Iris pigment epithelial cell (primary cell): ENCODE measurements at places on chromosomes 1 and 21.

GRCh38 chr1:234613128-234613875 lies 3.3 kb upstream of the IRF2BP2 start:
- DNase-seq = peak; percentile 95

DNA sequence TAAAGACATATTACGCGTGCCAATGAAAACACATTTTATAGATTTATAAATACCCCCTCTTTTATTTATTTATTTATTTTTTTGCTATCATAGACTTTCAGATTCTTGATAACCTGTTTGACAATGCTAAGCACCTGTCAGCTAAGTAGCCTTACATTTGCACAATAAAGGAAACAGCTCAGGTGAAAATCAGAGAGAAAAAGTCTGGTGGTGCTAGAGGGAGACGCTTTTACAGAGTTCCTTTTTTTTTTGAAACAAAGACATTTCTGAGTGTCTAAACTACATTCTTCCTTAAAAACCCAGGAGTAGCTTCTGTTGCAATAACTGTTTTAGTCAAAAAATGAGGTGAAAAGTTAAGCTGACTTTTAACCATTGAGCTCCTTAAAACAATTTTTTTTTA lies 1611.6 kb downstream of the NCAM2 start:
- no peak for DNase-seq

DNA sequence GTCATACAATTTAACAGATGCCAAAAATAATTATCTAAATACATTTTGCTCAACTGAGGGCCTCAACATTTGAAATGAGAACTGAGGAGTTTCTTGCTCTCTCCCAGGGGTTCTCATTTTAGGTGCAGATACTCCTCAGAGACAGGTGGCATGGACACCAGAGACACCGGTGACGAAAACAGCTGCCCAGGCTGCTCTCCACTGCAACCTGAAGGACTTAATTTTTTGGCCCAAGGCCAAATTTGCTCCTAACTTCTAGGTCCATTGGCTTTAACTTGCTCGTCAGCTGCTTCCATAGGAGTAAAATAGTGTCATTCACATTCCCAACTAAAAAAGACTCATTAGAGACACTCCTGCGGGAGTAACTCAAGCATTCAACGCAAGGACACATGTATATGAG lies 87.0 kb downstream of the NRIP1 start:
- DNase-seq = no peak

- DNase-seq = no peak
Observed at GRCh38 chr1:156908955-156909354, 11.5 kb upstream of the LRRC71 start.

DNA sequence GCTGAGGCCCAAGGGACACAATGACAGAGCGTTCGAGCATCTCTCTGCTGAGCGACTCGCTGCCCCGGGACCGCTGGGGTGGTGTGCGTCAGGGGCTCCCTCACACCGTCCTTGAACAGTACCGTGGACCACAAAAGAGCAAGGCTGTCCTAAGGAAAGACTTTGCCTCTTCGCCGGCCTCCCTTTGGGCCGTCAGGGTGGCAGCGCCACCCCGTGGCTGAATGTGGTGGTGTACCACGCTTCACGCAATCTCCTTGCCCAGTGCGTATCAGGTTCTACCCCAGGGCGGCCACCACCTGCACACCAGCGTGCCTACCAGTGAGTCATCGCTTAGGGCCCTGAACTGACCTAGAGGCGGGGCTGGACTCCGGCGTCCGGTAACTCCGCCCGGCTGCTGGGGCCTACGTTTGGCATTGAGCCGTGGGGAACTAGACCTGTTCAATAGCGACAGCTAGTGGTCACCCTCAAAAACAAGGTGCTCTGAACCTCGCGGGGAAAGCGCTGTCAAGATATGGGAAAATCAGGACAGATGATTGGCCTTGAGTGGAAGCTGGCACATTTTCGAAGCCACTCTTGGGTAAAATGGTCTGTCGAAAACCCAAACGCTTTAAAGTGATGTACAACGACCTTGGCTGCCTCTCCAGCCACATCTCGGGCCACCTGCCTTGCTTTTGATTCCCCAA lies 8.1 kb upstream of the TRAF3IP3 start:
- peak; percentile 95 for DNase-seq

DNA sequence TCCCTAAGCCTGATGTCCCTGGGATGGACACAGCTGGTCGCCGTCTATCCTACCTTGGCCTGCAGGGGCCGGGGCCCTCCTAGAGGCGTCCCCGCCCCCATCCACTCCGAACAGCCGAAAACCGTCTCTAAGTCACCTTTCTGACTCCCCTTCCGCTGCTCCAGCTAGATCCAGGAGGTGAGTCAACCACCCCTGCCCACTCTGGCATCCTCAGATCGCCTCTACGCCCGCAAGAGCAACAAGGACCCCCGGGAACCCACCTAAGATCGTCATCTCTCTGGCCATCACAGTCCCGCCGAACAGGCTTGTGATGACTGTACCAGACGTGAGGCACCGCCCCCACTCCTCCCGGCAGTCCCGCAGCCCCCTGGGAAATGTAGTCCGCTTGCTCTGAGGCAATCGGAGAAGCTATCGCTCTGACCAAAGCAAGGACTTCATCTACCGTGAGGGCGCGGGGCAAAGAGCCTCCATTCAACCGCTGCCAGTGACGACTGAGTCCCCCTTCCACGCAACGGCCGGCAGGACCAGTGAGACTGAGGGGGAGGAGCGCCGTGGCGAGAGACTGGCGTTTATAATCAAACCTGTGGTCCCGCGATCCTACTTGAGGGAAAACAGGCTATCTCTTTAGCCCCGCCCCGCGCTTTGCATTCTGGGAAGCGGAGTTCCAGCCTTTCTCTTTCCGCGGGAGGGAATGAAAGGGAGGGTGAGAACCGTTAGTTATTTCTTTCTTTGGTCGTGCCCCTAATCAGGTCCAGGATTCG lies at the start of gene HSPA13:
Gene HSPA13, minus strand, starts transcription at position 312 of the 761 bp plus-strand sequence. Its CDS starts 27 bp downstream, at position 285.
- DNase-seq = peak; percentile 100

GRCh38 chr1:169892927-169893644 lies 610 bp downstream of the SCYL3 start:
- no peak for DNase-seq

GRCh38 chr21:44653656-44654575 lies 543 bp downstream of the KRTAP12-4 start:
- no peak for DNase-seq

GRCh38 chr1:18203645-18204044 lies 96.0 kb downstream of the IGSF21 start:
- DNase-seq = no peak

- no peak for DNase-seq
Observed at GRCh38 chr1:53459321-53460175, at the start of gene DMRTB1. DMRTB1 (plus strand) TSS chr1:53459399; CDS start chr1:53459454, 55 bp downstream.
